ENCODE measurements at places on chromosomes 6 and 20.

DNA sequence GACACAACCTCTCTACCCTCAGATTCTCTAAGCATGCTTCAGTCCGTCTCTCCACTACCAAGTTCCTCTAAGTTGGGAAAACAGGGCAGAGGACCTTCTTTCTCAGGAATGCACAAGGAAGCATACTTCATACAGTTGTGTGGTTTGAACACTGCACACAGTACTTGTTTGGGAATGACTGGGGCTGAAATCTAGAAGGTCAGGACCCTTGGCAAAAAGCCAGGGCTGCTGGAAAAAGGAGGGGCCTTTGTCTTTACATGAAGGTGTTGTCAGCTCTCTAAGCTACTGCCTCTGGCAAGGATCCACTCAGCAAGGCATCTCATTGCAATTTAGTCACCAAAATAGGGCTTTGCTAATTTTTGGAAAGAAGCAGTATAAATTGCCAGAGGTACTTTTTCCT is 20.7 kb upstream of the HEY2 start:
- no peak for DNase-seq

GRCh38 chr6:50180646-50181045 is 130.9 kb upstream of the DEFB112 start:
- no peak for DNase-seq

DNA sequence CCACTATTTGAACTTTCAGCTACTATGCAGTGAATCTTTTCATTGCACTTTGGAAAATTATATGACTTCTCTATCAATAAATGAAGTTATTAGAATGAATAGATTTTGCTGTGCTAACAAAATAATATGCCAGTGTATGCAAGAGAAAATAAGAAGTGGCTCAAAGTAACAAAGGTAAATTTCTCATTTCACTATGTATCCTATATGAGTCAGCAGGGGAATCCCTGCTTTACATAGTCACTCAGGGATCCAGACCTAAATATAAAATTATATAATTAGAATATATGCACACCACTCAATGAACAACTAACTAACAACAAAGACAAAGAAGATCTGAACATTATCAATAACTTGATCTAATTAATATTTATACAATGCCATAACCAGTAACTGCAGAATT is 390.8 kb upstream of the IRAK1BP1 start:
- no peak for DNase-seq

GRCh38 chr20:37295001-37295400 is 5.5 kb downstream of the MANBAL start:
- DNase-seq = no peak

- no peak for DNase-seq
These were observed 107.8 kb downstream of the COL19A1 start for GRCh38 chr6:69974193-69974592.

- no peak for DNase-seq
These were observed at the start of gene RCAN2 for GRCh38 chr6:46491201-46491627. RCAN2 (minus strand) TSS chr6:46491449.

GRCh38 chr6:136696238-136696637 is 96.0 kb downstream of the MAP3K5 start:
- no peak for DNase-seq

GRCh38 chr6:99614430-99615186 is 8.0 kb downstream of the PRDM13 start:
- no peak for DNase-seq

- DNase-seq = peak; percentile 31
These were observed 71.0 kb upstream of the CD83 start for GRCh38 chr6:14046476-14047068.

GRCh38 chr6:7590918-7591302 is 912 bp downstream of the SNRNP48 start:
- DNase-seq = no peak
